ENCODE measurements at places on chromosomes 7 and 10.
A peak's percentile ranks its signal among the peaks of the same experiment; 100 is the strongest.

GRCh38 chr7:54888734-54889082, 129.7 kb upstream of the SEC61G start:
- DNase-seq, result no peak

- no peak for DNase-seq
These were observed 47.0 kb downstream of the MAD1L1 start for GRCh38 chr7:2185715-2186114.

DNA sequence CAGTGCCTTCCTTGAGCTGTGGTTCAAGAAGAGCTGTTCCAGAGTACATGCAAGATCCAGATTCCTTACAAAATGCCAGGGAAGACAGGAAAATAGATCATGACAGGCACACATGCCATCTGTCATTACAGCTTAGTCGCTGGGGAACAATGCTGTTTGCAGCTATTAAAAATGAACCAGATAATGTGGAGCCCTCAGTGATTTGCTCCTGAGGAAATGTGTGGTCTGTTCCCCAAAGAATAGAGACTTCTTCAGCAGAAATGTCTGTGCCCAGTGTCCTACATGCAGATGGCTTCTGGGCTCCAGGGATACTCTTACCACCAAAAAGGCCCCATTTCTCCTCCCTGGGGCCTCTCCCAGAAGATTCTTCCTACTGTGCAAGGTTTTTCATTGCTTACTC, 627.9 kb downstream of the SORCS3 start:
- DNase-seq, result no peak

GRCh38 chr7:131945957-131946544, 389.6 kb upstream of the PODXL start:
- no peak for DNase-seq

- DNase-seq, result peak; percentile 48
These were observed 3.4 kb upstream of the ARHGAP22 start for GRCh38 chr10:48608279-48608681.

DNA sequence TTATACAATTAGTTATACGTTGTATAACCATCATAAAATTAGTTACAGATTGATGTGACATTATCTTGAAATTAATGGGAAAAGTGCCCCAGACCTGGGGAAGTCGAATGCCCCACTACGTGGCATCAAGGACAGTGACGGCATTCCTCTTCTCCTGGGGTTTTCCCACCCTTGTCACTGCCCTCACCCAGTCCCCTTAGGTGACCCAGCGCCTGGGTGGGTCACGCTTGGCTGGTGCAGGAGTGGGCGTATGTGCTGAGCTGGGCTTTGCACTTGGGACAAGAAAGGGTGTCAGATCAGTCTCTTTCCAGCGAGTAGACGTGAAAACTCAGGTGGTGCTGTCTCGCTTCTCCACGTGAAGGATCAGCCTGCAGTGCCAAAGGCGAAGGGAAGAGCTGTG, 7.6 kb downstream of the FOXK1 start:
- no peak for DNase-seq

- DNase-seq, result no peak
These were observed 5.8 kb downstream of the H2BK1 start for GRCh38 chr7:151204383-151205032.

DNA sequence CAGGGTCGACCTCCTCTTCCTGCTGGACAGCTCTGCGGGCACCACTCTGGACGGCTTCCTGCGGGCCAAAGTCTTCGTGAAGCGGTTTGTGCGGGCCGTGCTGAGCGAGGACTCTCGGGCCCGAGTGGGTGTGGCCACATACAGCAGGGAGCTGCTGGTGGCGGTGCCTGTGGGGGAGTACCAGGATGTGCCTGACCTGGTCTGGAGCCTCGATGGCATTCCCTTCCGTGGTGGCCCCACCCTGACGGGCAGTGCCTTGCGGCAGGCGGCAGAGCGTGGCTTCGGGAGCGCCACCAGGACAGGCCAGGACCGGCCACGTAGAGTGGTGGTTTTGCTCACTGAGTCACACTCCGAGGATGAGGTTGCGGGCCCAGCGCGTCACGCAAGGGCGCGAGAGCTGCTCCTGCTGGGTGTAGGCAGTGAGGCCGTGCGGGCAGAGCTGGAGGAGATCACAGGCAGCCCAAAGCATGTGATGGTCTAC, 46.9 kb downstream of the VWA2 start:
- no peak for DNase-seq

- DNase-seq, result no peak
These were observed 600.1 kb upstream of the AUTS2 start for GRCh38 chr7:68998136-68998535.

DNA sequence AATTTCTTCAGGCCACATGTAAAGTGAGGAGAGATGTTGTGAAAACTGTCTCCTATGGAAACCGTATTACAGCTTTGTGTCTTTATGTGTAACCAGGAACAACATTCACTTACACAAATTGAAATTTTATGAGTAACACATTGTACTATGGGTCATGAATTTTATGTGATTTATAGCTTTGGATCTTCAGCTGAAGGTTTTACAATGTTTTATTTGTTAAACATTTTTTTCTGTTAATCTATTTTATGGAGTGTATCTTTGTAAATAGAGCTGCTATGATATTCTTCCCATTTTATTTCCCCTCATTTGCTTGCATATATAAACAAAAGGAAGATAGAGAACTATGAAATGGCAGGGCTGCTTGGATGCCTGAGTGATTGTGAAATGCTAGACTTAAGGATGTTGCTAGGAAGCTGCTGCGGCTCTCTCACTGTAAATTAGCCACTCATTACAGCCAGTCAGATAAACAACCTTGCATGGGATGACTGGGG, 104.5 kb upstream of the PCLO start:
- no peak for DNase-seq

DNA sequence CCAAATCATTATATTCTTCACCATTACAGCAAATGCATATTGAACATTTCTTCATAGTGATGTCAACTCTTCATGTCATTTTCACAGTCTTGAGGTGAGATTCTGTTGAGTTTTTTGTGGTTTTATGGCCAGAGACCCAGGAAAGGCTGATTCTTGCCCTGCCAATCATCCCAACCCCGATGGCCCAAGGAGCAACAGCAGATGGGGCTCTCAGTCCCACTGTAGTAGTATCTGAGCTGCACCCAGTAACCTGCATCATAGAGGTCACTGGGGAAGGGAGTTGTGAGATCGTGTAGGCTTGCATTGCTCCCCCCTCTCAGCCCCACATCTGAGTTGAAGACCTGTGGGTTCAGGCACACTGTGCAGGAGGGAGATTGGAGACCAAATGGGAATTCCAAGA, 26.7 kb downstream of the ZSCAN25 start:
- no peak for DNase-seq

DNA sequence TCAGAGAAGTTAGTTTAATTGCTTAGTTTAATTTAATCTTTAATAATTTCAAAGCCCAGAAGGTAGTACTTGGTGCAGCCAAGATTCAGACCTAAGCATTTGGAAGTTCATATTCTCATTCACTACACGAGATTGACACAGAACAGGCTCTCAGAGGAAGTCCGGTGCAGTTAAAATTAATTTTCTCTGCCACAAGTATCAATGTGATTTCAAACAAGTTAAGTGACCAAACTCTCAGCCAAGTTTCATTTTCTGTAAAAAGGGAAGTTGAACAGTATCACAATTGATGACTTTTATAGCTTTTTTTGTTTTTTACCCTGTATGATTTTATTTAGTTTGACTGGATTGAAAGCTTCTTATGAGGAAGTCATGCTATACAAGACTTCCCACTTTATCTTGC, 1494.9 kb upstream of the LRRTM3 start:
- no peak for DNase-seq

DNA sequence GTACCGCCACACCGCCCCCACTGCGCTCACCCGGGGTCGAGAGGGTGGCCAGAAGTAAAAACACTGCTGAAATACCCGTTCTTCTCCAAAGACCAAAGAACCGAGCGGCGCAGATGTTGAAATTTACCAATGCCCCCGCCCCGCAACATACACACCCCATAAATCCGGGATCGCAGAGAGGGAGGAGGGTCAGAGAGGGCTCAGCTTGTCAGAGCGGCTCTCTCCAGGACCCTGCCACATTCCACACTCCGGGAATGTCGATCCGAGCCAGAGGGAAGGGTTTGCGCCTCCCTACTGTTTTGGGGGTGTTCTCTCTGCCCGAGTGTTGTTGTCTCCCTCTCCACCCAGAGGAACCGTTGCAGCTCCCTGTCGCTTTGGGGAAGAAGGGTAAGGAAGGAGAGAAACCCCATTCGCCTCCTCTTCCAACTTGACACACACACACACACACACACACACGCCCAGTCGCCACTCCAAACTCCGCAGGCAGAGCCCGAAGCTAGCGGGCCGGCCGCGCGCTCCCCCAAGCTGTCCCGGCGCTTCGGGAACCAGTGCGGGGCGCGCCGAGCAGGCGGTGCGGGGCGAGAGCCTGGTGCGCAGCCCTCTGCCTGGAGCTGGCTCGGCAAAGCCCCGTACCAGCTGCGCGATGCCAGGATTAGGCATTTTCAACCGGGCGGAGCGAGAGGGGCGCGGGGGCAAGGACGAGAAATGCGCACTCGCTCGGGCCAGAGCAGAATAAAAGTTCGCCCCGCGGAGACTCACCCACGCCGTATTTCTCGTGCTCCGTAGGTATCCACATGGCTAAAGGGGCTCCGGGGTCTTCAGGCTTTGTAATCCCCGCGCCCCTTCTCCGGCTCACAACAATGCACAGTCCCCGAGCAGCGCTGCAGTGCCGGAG, 609 bp downstream of the DOCK4 start:
- no peak for DNase-seq

GRCh38 chr7:129110258-129110981, 34.1 kb upstream of the TSPAN33 start:
- DNase-seq, result no peak

DNA sequence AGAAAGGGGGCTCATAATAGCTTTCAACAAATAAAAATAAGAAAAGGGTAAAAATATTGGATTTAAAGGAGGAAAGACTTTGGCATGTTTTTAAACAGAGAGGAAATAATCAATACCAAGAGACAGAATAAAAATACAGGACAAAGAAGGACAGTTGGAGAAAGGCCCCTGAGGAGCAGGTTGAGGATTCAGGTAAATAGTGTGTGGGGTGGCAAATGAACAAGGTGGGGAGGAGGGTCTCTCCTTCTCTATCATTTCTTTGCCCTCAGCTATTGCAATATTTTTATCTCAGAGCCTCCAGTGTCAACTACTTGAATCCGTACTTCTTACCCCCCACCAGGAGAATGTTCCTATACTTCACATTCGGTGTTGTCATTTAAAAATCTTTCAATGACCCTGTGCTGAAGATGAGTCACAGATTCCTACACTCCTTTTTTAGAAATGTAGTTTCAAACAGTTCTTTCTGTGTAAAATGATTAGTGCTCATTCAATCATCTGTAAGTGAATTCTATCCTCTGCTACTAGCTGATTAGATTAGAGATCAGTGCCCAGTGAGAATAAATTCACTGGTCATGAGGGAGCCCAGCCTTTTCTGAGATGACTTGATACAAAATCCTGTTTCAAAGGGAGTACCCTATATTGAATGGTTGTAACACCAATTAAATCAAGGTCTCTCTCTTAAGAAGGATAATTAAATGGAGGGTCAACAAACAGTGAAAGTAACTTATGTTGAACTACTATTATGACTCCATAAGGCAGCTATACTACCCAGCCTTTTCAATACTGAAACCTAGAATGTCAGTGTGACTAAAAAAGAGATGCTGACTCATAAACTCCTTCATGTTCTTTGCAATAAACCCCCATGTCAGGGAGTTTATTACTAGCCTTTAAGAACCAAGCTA, 50.4 kb upstream of the WNT16 start:
- peak; percentile 86 for DNase-seq

DNA sequence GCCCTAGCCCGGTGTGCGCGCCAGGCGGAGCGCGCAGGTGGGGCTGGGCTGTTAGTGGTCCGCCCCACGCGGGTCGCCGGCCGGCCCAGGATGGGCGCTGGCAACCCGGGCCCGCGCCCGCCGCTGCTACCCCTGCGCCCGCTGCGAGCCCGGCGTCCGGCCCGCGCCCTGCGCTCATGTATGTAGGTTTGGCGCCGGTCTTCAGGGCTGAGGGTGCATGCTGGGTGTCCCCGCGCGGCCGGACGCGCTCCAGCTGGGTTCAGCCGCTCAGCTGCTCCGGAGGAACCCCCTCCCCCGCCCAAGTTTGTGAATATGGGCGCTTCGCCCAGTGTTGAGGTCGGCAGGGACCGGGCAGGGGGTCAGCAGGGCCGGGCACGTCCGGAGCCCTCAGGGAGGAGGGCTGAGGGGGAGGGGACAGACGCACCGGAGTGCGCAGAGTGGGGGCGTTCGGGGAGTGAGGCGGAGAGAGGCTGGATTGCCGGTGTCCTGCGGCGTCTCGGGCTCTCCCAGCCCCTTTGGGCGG, 559 bp downstream of the VWC2 start:
- no peak for DNase-seq

- DNase-seq, result no peak
These were observed 9.9 kb upstream of the PPP1R9A start for GRCh38 chr7:94897541-94897940.

DNA sequence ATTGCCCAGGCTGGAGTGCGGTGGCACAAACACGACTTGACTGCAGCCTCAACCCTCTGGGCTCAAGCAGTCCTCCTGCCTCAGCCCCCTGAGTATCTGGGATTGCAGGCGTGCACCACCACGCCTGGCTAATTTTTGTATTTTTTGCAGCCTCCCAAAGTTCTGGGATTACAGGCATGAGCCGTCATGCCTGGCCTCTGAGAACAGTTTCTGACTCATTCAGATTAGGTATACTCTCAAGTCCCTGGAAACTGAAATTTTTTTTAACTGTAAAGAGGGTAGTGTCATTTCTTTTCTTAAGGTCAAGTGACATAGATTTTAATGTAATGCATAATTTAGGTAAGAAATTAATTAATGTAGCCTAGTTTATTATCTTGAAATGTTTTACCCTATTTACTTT, 104.7 kb downstream of the SEPTIN7 start:
- no peak for DNase-seq

DNA sequence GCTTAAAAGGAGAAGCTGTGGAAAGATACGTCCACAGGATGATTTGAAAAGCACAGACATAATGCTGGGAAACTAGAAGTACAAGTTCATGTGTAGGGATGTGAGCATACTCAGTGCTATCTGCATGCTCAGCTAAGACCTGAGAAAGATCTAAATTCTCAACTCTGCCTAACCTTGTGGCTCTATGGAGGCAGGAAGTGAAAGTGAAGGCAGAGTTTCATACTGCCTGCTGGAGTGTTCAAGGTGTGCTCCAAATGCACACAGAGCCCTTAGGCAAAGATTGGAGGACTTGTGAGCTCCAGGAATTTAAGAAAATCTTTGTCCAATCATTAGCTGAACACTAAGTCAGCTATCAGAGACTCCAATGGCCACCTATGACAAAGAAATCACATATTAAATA, 190.9 kb downstream of the RNLS start:
- DNase-seq, result peak; percentile 80

- no peak for DNase-seq
These were observed 102.0 kb upstream of the HDAC9 start for GRCh38 chr7:18393465-18394118.

- no peak for DNase-seq
These were observed 239.9 kb downstream of the GLI3 start for GRCh38 chr7:41997151-41997550.

- DNase-seq, result no peak
These were observed 3.2 kb upstream of the FGFR2 start for GRCh38 chr10:121601458-121601857.

- DNase-seq, result no peak
These were observed 16.2 kb downstream of the CEP55 start for GRCh38 chr10:93512565-93512964.

- DNase-seq, result no peak
These were observed 49.4 kb downstream of the CPEB3 start for GRCh38 chr10:92241501-92241900.

GRCh38 chr10:115772606-115773005, 500.4 kb downstream of the GFRA1 start:
- no peak for DNase-seq

GRCh38 chr10:101564490-101564991, 23.5 kb downstream of the POLL start:
- DNase-seq, result no peak

- DNase-seq, result no peak
These were observed 47.9 kb downstream of the SEPTIN7 start for GRCh38 chr7:35848725-35849124.

Data from GM12878 (cell line).